ENCODE measurements at places on chromosomes 5 and 9. TPM values are rescaled to one million over a fixed set of nuclear protein-coding genes. Genes with fewer than 3 reads are reported as not detected.

SPINK5 gene
- total RNA-seq, result 3.6 TPM

DNA sequence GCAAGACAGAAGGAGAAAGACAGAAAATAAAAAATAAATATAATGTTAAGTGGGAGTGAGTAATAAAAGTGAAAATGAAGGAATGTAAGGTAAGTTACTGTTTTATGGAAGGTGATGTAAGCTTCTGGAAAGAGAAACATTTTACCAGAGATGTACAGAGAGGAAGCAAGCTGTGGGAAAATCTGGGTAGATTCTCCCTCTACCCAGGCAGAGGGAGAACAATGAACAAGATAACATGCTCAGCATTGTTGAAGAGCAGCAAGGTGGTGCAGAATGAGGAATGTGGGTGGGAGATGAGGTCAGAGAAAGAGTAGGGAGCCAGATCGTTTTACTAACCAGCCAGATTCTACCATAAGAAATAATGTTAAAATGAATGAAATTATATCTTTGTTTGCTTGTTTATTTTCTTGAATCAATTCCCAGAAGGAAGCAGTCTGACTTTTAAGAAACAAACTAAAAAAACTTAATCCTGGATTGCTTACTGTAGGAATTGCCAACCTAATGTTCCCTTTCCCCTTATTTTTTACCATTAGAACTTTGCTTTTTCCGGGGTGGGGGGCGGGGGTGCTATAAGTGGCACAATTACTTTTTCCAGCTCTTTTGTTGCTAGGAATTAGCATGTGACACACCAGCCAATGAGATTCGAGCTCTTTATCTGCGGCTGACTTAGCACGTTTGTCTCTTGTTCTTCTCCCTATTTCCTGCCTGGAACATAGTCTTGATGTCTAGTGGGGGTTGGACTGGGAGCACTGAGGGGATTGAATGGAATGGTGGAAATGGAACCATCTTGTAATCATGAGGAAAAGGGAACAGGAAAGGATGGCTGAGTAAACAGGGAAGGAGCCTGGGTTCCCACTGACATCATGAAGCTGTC, 356.7 kb downstream of the TMEM167A start:
- DNase-seq, result no peak

DNA sequence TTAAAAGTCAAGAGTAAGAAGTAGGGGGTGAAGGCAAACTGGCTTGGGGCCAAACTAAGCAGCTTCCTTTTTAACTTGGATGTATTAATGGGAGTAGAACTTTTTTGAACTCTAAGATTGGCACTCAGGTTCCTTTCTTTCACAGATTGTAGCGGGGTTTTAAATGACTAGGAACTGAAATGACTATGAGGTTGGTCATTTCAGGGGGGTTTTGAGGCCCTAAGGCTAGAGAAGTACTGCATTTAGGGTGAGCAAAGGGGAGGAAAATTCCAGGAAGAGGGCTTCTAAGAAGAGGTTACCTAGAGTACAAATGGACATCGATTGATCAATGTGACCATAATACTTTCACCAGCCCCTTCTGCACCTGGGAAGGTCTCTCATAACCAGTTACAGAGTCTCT, 381.8 kb downstream of the MLLT3 start:
- DNase-seq, result no peak

- peak; percentile 30 for DNase-seq
Observed at GRCh38 chr9:126376311-126377175, 49.9 kb downstream of the MVB12B start.

DNA sequence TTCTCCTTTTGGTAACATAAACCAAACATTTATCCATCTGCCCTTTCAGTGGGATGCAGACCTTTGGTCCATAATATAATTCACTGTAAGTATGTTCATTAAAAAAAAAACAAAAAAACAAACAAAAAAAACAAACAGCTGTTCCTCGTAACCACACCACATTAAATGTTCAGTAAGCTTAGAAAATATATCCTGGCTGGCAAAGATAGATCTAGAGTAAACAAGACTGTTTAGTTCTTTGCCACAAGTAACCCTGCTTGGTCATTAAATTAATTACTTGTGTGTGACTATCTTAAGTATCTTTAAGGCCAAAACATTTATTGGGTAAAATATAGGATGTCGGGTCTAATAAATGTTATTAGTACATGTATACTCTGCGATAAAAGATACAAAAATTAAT, 1717.1 kb downstream of the EFNA5 start:
- DNase-seq, result no peak

- peak; percentile 3 for DNase-seq
Observed at GRCh38 chr5:42302186-42302585, 121.1 kb upstream of the GHR start.

NIM1K gene
- total RNA-seq, result 1.2 TPM

DNA sequence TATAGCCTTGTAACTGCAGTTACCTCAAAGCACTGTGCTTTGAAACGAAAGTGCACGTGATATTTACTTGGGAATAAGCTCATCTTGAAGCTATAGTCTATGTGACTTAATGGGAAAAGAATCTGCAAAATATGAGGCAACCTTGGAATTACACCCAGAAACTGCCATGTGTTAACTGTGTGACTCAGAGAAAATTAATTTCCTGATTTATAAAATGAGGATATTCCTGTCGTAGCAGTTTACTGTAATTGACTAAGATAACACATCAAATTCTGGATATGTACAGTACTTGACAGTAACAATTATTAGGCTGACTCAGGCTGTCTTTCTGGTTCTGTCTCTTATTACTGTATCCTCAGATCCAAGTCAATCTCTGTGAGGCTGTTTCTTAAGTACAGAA, 1079.9 kb upstream of the ACO1 start:
- peak; percentile 62 for DNase-seq

GRCh38 chr9:109168170-109168569, 1.1 kb upstream of the FRRS1L start:
- no peak for DNase-seq

BSPRY gene
- total RNA-seq, result 2.6 TPM

GHR gene
- total RNA-seq, result 19.5 TPM

DNA sequence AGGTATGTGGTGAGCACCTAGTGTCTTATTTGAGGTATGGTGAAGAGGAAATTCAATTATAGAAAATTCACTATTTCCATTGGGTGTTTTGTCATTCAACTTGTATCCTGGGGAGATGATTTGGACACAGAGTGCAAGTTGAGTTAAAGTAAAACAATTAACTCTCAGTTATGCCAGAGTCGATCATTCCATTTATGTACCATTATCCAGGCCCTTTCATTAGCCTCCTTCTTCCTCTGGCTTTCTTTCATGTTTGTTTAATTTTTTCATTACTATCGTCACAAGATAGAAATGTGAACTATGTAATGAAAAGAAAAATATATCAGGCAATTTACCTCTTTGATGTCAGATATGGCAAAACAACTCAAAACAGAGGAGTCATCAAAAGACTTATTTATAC, 1347.2 kb upstream of the NUDT12 start:
- no peak for DNase-seq

GRCh38 chr5:150052226-150052955, 34.0 kb downstream of the CSF1R start:
- DNase-seq, result no peak

- no peak for DNase-seq
Observed at GRCh38 chr5:132407970-132408369, 38.5 kb downstream of the SLC22A5 start.

PCDHGA10 gene
- total RNA-seq, result 10.8 TPM

All from umbilical cord (tissue), 2 donors.